WERI-Rb-1 (cell line): ENCODE measurements at places on chromosomes 7 and 10.

- DNase-seq = no peak
Observed at GRCh38 chr10:63972949-63973827, 452.0 kb downstream of the REEP3 start.

- DNase-seq = no peak
Observed at GRCh38 chr7:97090761-97091353, 26.6 kb upstream of the SDHAF3 start.

DNA sequence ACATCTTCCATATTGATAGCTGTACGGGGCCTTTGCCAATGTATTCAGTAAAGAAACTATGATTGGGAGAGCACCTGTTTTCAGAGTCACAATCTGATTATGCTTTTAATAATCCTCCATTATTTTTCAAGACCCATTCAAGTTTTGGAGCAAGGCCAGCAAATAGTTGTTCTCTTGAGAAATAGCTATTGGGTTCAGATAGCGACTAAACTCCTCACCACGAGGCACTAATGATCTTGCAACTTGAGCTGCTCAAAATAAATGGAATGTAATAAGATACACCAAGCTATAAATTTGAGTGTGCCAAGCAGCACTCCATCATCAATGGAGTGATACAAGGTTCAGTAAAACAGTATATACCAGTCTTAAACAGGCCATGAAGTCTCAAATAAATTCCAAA, 7.4 kb upstream of the MALRD1 start:
- DNase-seq = no peak

DNA sequence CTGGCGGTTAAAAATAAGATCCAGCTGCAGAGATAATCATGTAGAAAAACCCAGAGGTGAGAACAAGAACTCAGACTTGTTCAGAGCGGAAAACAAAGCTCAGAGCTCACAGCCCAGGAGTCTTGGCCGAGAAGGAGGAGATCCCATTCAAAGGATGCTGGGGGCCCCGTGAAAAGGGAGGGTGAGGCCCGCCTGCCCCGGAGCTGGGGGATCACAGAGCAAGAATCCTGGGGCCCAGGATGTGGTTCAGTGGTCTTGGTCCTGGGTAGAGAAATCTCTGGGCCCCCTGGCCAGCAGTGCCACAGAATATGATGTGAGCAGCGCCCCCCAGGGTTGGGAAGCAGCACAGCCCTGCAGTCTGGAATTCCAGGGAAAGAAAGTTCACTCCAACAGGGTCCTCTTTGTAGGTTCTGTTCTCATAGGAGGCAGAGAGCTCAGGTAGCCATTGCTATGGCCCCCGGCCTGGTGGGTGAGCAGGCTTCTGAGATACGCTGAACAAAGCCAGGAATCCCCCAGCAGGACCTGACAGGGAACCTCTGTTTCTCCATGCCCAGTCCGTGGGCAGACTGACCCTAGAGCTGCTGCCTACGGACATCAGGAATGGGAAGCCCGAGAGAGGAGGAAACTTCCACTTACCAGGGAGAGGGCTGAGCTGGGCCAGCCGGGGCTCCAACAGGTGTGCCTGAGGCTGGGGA, 77.7 kb upstream of the GNA12 start:
- DNase-seq = no peak

GRCh38 chr7:8035647-8036518, 67.3 kb downstream of the GLCCI1 start:
- peak; percentile 12 for DNase-seq

- DNase-seq = peak; percentile 19
Observed at GRCh38 chr7:46444256-46444655, 523.2 kb upstream of the IGFBP3 start.

GRCh38 chr10:72126184-72126871, 38.0 kb upstream of the SPOCK2 start:
- no peak for DNase-seq
